GM12878 (cell line): ENCODE measurements at places on chromosomes 2 and 18. TPM values are rescaled to one million over a fixed set of nuclear protein-coding genes. Genes with fewer than 3 reads are reported as not detected.

POTEJ gene
- not detected in 2 replicates for polyA plus RNA-seq

ABCG8 gene
- not detected in 2 replicates for polyA plus RNA-seq

PPP3R1 gene
- 1.5 and 2.2 TPM in 2 replicates for polyA plus RNA-seq

BOLL gene
- polyA plus RNA-seq = not detected in 2 replicates

ACTG2 gene
- not detected in 2 replicates for polyA plus RNA-seq

SLC4A3 gene
- not detected in 2 replicates for polyA plus RNA-seq

AOX1 gene
- polyA plus RNA-seq = not detected in 2 replicates

CDK15 gene
- polyA plus RNA-seq = not detected in 2 replicates

MC2R gene
- not detected in 2 replicates for polyA plus RNA-seq

LRP1B gene
- 0.01 TPM in 1 of 2 replicates, not detected in the other for polyA plus RNA-seq

PXDN gene
- 0.23 and 0.54 TPM in 2 replicates for polyA plus RNA-seq

ANKRD30B gene
- not detected in 2 replicates for polyA plus RNA-seq

FZD7 gene
- polyA plus RNA-seq = 0.26 and 0.47 TPM in 2 replicates

CLEC4F gene
- not detected in 2 replicates for polyA plus RNA-seq

LHCGR gene
- polyA plus RNA-seq = not detected in 2 replicates

IL1RN gene
- polyA plus RNA-seq = not detected in 2 replicates
